Activated CD8-positive, alpha-beta memory T cell treated with anti-CD3 and anti-CD28 coated beads, Interleukin-2, amount 50 U/mL, for 4 hours (primary cell): ENCODE measurements at places on chromosomes 3 and 15.
A peak's percentile ranks its signal among the peaks of the same experiment; 100 is the strongest.

DNA sequence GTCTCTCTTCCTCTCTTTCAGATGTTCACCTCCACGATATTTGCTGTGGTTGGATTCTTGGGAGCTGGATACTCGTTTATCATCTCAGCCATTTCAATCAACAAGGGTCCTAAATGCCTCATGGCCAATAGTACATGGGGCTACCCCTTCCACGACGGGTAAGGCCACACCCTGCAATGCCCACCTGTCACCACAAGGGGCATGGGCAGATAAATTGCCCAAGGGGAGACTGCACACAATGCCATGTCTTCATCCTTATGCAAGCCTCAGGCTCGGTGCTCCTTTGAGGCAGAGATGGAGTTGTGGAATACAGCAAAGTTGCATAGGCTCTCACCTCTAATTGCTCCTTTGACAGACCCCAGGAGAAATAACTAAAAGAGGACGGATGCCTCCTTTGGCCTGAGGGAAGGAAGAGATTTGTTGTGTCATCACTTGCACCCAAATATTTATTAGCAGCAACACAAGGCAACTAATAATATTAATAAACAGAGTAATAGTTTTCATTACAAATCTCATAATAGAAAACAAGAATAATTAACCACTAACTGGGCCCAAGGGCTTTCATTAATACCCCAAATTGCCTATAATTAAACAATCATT lies 13.2 kb downstream of the TM4SF4 start:
- peak; percentile 28 for DNase-seq

- no peak for DNase-seq
These were observed 1041.9 kb downstream of the OTOL1 start for GRCh38 chr3:162538491-162538890.

- no peak for DNase-seq
These were observed 418.9 kb upstream of the NAALADL2 start for GRCh38 chr3:174440253-174440701.

DNA sequence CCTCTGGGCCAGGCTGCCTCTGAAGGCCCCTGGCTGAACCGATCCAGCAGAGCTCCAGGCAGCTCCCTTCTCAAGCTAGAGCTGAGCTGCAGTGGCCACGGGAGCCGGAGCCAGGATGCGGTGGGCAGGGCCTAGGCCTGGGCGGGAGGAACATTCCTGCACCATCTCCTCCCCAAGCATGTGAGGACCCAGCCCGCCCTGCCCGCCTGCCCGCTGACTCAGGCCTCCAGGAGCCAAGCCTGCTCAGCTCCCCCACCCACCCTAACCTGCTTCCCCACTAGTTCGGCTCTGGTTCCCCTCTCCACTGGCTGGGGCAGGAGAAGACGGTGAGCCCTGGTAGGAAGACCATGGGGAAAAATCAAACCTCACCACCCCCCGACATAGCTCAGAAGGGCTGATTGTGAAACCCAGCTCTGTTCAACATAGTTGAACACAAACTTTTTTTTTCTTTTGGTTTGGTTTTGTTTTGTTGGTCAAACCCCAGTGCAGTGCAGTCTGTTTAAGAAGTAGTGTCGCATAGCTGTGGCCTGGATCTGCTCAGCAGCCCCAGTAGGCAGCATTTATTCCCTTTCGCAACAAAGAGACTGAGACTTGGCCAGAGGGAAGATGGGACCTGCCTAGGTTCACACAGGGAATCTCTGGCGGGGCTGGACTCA lies 13.5 kb downstream of the SNX33 start:
- DNase-seq, result no peak

DNA sequence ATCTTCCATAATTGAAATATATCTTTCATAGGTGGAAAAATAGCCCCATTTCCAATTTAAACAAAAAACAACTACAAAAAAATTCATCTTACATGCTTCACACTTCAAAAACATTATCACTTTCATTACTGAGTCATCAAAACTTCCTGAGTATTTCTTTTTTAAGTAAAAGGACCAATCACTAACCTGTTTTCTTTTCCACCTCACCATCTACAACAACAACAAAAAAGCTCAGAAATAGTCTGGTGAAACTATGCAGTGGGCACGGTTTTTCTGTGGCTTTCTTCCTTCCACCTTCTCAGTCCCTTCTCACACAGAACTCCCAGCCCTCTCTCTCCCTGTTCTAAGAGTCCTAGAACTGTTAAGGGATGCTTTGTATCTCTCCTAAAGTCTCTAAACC lies 20.3 kb upstream of the TNIK start:
- DNase-seq, result no peak

- DNase-seq, result no peak
These were observed 5.5 kb downstream of the HHLA2 start for GRCh38 chr3:108301695-108302404.

DNA sequence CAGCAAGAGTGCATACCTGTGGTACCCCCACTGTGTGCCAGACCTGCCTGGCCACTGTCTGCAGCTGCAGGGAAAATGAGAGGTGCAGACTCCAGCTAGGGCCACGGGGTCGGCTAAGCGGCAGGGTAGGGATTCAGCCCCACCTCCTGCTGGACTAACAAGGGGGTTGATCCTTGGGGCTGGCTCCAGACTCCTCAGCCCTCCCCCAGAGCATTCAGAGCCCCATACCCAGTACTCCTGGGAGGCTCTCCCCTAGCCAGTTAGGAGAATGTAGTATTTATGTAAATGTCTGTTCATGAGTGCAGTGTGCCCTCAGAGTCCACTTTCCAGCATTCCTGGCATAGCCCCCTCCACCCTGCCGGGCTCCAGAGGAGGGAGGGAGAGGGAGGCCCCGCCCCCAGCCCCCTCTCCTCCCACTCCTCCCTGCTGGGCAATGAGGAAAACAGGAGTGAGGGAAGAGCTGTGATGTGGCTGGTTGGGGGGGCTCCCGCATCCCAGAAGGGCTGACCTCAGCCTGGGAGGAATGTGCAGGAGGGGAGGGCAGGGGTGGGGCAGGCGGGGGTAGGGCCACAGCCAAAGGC lies 4.5 kb upstream of the SEMA3B start:
- no peak for DNase-seq

- DNase-seq, result no peak
These were observed 298.3 kb downstream of the SHQ1 start for GRCh38 chr3:72549761-72550581.

DNA sequence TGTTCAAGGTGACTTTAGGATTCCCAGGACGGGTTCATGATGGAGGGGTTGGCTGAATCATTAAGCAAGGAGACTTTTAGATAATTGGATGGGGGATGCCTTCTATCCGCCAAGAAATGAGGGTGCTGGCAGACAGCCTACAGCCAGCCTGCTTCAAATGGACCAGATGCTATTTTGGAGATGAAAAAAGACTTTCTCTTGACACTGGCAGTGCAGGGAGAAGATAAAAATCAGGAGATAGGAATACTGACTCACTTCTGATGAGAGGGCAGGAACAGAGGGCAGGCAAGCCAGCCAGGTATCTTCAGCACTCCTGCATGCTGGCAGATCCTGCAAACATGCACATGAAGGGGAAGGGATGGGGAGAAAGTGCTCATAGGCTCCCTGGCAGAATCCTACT lies 7.7 kb upstream of the SYN2 start:
- no peak for DNase-seq

DNA sequence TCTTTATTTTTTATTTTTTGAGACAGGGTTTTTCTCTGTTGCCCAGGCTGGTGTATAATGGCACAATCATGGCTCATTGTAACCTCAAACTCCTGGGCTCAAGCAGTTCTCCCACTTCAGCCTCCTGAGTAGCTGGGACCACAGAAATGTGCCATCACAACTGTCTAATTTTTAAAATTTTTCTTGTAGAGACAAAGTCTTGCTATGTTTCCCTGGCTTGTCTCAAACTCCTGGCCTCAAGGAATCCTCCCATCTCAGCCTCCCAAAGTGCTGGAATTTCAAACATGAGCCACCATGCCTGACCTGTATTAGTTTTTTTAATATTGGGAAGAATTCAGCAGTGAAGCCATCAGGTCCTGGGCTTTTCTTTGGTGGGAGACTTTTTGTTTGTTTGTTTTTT lies 13.6 kb upstream of the CLDN11 start:
- DNase-seq, result no peak

DNA sequence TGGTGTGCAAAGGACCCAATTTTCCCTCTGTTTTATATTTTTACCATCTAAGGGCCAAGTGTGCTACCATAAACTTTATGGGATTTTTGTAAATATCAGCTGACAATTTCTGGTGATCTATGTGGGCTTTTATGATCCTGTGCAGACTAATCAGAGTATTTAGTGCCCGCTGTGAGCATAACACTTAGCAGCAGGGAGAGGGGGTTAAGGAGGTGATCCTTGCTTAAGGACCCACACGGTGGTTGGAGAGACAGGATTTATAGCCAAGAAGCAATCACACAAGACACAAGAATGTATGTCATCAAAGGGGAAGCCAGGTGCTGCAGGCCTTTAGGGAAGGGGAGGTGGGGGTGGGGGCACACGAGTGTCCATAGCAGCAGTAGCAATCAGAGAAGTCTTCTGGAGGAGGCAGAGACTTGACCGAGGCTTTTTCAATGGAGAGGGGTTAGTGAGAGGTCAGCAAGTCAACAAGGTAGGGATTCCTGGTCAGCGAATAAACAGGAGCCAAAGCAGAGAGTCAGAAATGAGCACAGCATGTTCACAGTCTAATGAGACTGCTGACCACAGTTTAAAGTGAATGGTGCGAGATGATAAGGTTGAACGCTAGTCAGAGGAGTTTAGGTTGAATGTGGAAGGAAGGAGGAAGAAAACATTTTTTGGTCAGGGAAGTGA lies 4.5 kb upstream of the CACNA1D start:
- no peak for DNase-seq

DNA sequence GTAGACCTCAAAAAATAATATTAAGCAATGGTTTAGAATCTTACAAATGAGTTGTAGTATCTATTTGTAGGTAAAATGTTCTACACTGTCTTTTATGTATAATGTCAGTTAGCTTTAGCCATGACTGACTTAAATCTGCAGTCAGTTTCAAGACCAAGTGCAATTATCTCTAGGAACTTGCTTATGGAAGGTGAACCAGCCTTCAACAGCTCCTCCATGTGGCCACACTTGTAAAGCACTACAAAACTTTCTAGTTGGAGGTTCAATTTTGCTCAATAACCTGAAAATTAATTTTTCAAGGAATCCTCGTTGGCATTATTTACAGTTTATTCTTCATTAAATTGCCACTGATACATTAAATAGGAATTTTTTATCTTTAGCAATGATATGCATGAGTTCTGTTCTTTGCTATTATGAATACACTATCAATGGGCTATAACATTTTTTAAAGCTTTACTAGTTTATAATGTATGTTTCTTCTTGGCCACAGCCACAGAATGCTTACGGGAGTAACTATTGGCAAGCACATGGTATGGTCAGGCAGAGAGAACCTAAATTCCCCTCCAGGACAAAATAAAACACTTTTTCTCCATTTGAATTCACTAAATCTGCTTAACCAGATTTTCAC lies 315.3 kb upstream of the UBE2E2 start:
- DNase-seq, result no peak

DNA sequence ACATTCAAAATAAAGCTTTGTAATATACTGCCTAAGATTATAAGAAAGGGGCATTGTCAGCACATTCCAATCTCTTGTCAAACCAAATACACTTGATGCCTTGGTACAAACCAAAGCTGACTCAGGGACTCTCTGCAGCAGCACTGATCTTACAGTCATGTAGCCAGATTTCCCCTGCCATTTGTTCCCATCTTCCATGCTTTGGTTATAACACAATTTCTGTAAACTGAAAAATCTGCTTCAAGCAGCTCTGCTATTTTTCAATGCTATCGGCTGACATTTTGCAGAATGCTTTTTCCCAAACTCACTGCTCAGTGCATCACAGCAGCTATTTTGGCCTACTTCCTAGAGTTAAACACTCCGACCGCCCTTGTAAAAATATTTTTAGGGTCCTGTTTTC lies 18.2 kb downstream of the PLOD2 start:
- no peak for DNase-seq

DNA sequence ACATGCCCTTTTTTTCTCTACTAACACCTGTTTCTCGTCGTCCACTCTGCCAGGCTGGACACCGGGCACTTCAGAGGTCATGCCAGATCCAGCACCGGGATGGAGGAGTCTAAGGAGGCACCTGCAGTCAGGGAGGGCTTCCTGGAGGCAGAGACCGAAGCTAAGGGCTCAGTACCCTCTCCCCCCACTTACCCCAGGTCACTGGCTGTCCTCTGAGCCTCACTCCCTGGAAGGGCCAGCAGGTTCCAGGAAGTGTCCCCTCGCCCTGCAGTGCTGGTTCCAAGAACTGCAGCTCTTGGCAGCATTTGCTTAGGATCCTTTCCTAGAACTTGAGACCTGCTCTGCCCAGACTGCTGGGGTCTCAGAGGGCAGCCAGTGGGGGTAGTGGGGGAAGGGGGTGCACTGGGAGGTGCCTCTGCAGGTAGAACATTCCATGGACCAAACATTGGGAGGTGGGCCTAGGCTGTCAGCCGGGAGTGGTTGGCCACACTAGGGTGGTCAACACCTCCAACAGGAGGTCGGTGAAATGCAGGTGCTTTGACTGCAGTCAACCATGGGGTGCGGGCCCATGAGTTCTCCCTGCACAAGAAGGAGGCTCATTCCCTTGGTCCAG lies 11.3 kb downstream of the CISH start:
- no peak for DNase-seq

DNA sequence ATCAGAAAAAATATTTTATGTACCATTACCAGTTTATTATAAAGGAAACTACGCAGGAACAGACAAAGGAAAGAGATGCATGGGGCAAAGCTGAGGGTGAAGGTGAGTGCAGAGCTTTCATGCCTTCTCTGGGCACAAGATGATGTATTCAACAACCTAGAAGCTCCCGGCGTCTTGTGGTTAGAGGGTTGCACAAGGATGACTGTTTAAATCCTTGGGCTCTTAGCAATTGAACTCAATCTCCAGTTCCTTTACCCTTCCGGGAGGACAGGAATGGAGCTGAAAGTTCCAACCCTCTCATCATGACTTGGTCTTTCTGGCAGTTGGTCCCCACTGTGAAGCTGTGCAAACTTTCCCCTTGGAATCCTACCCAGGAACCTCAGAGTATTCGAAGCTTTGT lies 542.0 kb downstream of the EPHA3 start:
- DNase-seq, result no peak

- no peak for DNase-seq
These were observed 83.0 kb downstream of the CNTN3 start for GRCh38 chr3:74531491-74531890.

DNA sequence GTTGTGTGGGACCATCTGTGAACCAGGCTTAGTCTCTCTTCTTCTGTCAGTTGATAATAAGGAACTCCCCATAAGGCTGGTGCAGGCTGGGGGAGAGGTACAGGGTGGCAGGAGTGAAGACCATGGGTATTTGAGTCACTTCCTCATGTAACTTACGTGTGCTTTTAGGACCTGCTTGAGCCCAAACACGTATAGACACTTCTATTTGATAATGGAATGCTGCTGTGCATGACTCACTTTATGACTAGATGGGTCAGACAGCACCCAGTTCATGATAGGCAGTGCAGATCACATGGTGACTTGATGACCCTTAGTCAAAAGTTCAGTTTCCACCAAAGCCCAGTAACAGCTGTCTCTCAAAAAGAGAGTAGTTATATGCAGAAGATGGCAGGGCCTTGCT lies 490.9 kb downstream of the ZBBX start:
- no peak for DNase-seq

GRCh38 chr3:23806534-23807423 lies 1.0 kb downstream of the UBE2E1 start:
- DNase-seq, result peak; percentile 22

GRCh38 chr3:42714171-42714852 lies 11.7 kb upstream of the HHATL start:
- no peak for DNase-seq
